Articular chondrocyte of knee joint (primary cell): ENCODE measurements at places on chromosomes 5 and 9. TPM values are rescaled to one million over a fixed set of nuclear protein-coding genes. Genes with fewer than 3 reads are reported as not detected.

Gene GGTA1
- total RNA-seq = 0.13 and 0.32 TPM in 2 replicates

Gene ARHGEF39
- total RNA-seq = 0.39 and 5.5 TPM in 2 replicates

Gene F2R
- total RNA-seq = 0.39 and 1.1 TPM in 2 replicates

Gene KCNMB1
- total RNA-seq = under 0.01 TPM in 2 replicates

Gene IL33
- total RNA-seq = 0.11 and 0.13 TPM in 2 replicates
